Effector memory CD4-positive, alpha-beta T cell (primary cell): ENCODE measurements at places on chromosomes 6 and 20.

GRCh38 chr6:109527989-109528388 is 45.0 kb upstream of the ZBTB24 start:
- no peak overlapping the region for H3K4me3 ChIP-seq
- H3K36me3 ChIP-seq: no peaks in the 10 kb centered on the region
- H3K27me3 ChIP-seq: no peaks in the 10 kb centered on the region
- DNase-seq: no peak
- no peak overlapping the region for H3K27ac ChIP-seq

DNA sequence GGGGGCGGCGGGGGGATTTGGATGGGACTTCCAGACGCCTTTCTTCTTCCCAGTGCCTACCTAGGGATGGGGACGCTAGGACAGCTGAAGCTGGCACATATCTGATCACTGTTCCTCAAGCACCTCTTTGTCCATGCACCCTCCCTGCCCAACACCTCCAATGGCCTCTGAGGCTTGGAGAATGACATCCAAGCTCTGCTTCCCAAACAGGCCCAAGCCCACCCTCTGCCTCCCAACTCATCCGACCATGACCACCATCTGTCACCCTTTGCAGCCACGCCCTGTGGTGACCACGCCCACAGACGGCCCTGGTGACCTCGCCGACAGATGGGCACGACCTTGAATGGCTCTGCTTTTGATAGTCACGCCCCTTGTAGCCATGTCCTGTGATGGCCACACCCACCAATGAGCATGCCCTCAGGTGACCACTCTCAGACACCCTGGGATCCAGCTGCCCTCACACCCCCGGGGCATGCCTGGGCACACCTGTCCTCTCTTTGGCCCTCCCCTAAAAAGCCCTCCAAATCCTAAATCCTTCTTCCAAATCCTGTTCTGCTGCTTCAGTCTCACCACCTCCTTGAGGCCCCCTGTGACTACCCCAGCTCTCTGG is 51.0 kb downstream of the SSR1 start:
- H3K4me3 ChIP-seq: peak overlapping the region; percentile 66

- no peaks in the 10 kb centered on the region for H3K4me1 ChIP-seq
- H3K27ac ChIP-seq: no peak overlapping the region
- no peak overlapping the region for H3K4me3 ChIP-seq
- DNase-seq: no peak
- H3K27me3 ChIP-seq: no peaks in the 10 kb centered on the region
- no peaks in the 10 kb centered on the region for H3K36me3 ChIP-seq
Measured at GRCh38 chr6:142011156-142011555, 121.6 kb upstream of the GJE1 start.

- H3K27me3 ChIP-seq: no peaks in the 10 kb centered on the region
- H3K36me3 ChIP-seq: no peaks in the 10 kb centered on the region
- H3K4me3 ChIP-seq: no peak overlapping the region
- no peak overlapping the region for H3K27ac ChIP-seq
- DNase-seq: no peak
- H3K4me1 ChIP-seq: peaks cover 17% of the 10 kb centered on the region
Measured at GRCh38 chr6:149751239-149751638, 1.7 kb downstream of the PCMT1 start.

GRCh38 chr6:127833336-127833735 is 67.5 kb downstream of the THEMIS start:
- H3K27ac ChIP-seq: no peak overlapping the region
- H3K27me3 ChIP-seq: no peaks in the 10 kb centered on the region
- no peak overlapping the region for H3K4me3 ChIP-seq
- no peak for DNase-seq

DNA sequence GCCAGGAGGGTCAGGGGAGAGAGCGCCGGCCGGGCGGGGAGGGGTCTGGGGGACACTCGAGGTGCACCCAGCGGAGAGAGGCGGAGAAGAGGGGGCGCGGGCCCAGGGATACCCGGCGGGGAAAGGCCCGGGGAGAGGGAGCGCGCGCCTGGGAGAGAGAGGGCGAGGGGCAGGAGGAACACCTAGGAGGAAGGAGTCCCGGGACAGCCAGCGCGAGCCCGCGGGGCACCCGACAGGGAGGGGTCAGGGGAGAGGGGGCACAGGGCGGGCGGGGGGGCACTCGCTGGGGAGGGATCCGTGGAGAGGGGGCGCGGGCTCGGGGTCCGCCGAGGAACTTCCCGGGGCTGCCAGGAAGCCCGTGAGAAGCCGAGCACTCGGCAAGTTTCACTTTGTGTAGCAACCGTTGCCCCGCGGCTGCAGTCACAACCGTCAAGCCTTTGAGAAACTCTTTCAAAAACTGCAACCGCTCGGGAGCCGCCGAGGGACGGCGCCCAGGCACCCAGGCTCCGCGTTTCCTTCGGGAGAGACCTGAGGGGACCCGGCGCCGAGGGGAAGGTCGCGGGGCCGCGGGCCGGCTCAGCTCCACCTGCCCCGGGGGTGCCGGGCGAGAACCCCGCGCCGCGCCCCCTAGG is 471 bp downstream of the EZR start:
- DNase-seq: peak; percentile 53
- H3K27me3 ChIP-seq: no peaks in the 10 kb centered on the region
- peak overlapping the region; percentile 73 for H3K4me3 ChIP-seq
- H3K4me1 ChIP-seq: peaks cover 28% of the 10 kb centered on the region
- H3K36me3 ChIP-seq: no peaks in the 10 kb centered on the region

- no peaks in the 10 kb centered on the region for H3K27me3 ChIP-seq
- H3K4me3 ChIP-seq: no peak overlapping the region
- no peaks in the 10 kb centered on the region for H3K4me1 ChIP-seq
- H3K36me3 ChIP-seq: no peaks in the 10 kb centered on the region
- H3K27ac ChIP-seq: no peak overlapping the region
Measured at GRCh38 chr6:112362027-112362795, 15.1 kb downstream of the RFPL4B start.

DNA sequence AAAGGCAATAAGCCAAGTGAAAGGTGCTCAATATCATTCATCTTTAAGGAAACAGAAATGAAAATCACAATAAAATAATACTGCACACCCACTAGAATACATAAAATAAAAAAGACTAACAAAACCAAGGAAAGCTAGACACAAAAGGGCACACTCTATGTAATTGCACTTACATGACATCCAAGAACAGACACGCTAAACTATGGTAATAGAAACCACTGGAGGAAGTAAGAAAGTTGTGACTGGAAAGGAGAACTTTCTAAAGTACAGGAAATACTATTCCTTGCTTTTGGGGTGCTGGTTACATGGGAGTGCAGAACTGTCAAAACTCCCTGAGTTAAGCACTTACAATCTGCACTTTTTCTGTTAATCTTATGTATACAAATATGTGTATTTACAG is 253.7 kb upstream of the RUNX2 start:
- H3K27me3 ChIP-seq: no peaks in the 10 kb centered on the region
- H3K4me3 ChIP-seq: no peak overlapping the region
- H3K4me1 ChIP-seq: no peaks in the 10 kb centered on the region
- H3K27ac ChIP-seq: no peak overlapping the region
- no peaks in the 10 kb centered on the region for H3K36me3 ChIP-seq
- no peak for DNase-seq

DNA sequence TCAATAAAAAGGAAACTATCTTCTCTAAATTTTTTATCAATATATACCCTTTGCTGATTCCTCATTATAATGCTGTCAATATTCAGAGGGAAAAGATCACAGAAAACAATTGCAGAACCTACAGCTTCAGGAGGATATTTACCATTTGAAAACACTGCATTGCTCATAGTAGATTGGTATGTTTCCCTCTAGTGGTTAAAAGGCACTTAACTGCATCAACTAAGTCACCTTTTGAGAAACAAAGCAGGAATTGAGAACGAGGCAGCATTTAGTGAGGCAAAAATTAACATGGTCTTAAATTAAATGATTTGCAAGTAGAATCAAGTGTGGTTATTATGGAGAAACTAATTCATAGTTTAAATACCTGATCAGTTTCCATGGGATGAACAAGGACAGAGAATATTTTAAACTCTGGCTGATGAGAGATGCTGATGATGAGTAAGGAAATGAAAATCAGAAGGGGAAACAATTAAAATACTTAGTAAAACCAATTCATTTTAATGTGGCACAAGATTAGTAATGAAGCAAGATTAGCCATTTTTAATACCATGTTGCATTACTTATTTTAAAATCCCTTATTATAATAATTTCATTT is 642.1 kb downstream of the EPHA7 start:
- no peaks in the 10 kb centered on the region for H3K36me3 ChIP-seq
- H3K4me3 ChIP-seq: no peak overlapping the region
- no peaks in the 10 kb centered on the region for H3K4me1 ChIP-seq
- no peaks in the 10 kb centered on the region for H3K27me3 ChIP-seq

- H3K4me3 ChIP-seq: no peak overlapping the region
- DNase-seq: no peak
- peaks cover 6% of the 10 kb centered on the region for H3K36me3 ChIP-seq
- no peaks in the 10 kb centered on the region for H3K27me3 ChIP-seq
Measured at GRCh38 chr6:167005350-167006159, 6.4 kb downstream of the CEP43 start.

DNA sequence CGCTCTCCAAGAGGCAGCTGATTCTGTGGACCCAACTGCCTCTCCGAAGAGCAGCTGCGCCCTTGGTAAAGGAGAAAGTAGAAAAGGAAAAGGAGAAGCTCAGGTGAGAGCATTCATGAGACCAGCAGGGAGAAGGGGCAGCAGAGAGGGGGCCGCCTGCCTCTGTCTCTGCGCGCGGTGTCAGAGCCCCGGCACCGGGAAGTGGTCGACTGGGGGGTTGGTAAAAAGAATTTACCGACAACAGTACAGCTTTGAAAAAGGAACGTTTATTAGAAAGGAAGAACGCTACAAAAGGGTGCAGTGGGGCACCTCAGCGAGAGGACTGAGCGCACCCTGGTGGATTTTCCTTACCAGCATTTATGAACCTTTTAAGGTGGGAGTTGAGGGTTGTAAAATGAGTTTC is 61.9 kb downstream of the GPR6 start:
- no peaks in the 10 kb centered on the region for H3K27me3 ChIP-seq
- peak overlapping the region; percentile 53 for H3K27ac ChIP-seq
- peaks cover 3% of the 10 kb centered on the region for H3K4me1 ChIP-seq
- peak overlapping the region; percentile 61 for H3K4me3 ChIP-seq

DNA sequence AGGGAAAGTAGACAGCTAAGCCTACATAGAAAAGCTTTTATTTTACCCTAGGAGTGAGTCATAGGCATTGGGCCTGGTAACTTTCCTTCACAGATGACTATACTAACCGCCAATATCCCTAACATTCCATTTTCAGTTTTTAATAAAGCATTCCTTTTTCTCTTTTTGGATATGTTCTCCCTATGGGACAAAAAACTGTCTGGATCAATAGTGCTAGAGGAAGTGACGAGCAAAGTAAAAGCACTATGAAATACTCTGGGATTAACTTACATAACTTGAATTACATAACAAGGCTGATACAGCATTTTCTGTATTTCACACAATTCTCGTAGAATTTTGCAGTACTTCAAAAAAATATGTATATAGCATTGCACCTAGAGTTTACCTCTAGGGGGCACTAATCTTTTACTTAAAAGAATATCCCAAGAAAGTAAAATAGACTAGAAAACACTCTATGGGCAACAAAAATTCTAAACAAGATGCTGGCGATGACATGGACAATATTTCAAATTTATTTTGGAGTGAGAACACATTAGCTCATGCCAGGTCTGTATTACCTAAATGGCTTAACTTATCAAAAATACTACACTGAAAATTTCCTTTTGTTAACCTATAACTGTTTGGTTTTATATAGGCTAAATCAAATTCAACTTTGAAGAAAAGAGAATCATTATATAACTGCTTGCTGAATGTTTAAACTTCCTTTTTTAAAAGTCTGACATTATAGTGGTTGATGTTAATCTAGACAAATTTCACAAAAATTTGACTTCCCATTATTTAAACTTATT is 66.3 kb upstream of the DST start:
- no peaks in the 10 kb centered on the region for H3K27me3 ChIP-seq
- DNase-seq: no peak
- H3K27ac ChIP-seq: no peak overlapping the region
- H3K36me3 ChIP-seq: no peaks in the 10 kb centered on the region
- H3K4me1 ChIP-seq: no peaks in the 10 kb centered on the region
